Activated T-cell treated with anti-CD3 and anti-CD28 coated beads for 48 hours (primary cell): ENCODE measurements at places on chromosomes 2 and 18.

- no peak for DNase-seq
Measured at GRCh38 chr2:60466161-60466702, 87.2 kb downstream of the BCL11A start.

DNA sequence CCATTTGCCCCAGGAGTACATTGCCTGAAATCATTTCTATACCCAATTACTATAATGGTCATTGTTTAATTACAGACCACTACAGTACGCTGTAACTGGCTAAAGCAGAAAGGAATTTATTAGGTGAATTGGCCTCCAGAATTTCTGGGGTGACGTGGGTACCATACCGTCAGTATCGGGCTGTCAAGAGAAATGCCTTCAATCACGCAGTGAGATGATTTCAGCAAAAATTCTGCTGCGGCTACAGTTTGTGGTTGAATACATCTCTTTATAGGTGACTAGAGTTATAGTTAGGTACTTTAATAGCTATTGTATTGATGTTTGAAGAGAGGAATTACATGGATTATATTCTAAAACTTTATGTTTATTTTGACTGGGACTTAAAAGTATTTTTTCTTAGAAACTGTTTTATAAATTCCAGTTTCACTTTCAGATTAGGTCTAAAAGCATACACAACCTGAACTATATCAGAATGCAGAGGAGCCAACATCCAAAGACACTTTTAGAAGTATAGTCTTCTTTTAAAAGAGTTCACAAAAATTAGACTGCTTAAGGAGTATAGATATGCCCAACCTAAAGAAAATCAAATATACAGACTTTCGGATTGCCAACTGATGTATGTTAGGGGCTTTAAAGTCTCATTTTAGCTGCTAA lies 128.4 kb downstream of the TTC27 start:
- no peak for DNase-seq

- DNase-seq, result no peak
Measured at GRCh38 chr2:174787487-174788205, 23.4 kb upstream of the CHRNA1 start.

DNA sequence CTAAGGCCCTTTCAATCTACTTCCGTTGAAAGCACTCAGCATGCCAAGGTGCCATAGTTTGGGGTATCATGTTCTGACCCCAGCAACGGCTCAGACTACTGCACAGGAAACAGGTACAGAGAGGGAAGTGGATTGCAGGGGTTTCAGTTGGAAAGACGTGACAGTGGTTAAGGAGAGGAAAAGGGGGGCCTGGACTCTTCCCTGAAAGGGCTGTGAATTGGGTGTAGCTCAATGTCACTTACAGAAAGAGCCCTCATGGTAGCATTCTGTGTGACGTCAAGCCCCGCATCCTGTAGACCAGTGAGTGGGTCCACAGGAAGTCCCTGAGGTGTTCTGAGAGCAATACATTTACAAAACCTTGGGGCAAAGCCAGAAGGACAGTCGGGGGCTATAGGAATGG lies 121.5 kb upstream of the GYPC start:
- DNase-seq, result no peak

DNA sequence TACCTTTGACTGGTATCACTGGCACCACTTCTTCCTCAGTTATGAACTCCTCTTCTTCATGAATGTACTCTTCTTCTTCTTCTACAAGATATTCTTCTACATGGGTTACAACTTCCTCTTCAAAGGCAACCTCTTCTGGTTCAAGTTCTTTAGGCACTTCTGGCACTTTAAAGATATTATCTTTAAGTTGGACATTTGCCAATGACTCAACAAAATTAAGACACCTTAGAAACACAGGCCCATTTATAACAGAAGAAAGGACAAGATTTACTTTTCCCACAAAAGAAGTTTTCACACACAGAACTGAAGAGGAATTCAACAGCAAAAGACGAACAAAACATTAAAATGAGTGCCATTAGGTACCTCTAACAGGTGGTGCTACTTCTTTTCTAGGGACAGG lies 127.3 kb downstream of the TTN start:
- DNase-seq, result no peak

DNA sequence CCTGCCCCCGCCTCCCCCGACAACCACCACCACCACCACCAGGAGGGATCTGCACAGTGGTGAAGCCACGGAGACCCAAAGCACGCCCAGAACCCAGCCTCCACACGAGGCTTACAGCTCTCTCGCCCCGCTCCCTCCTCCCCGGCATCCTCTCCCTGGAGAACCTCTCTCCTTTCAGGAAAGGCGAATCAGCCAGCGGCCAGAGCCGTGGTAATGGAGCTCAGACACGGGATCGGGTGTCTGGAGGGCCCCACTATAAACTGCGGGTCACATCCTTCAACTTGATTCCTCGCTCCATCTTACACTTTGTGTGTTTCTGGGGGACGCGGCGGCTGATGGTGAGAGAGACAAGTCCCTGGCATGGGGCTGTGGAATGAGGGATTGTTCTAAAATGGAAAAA lies 271.5 kb upstream of the SIX2 start:
- DNase-seq, result no peak

- no peak for DNase-seq
Measured at GRCh38 chr18:33369711-33370449, 70.6 kb downstream of the CCDC178 start.

GRCh38 chr2:8636041-8636491 lies 45.8 kb upstream of the ID2 start:
- DNase-seq, result no peak

DNA sequence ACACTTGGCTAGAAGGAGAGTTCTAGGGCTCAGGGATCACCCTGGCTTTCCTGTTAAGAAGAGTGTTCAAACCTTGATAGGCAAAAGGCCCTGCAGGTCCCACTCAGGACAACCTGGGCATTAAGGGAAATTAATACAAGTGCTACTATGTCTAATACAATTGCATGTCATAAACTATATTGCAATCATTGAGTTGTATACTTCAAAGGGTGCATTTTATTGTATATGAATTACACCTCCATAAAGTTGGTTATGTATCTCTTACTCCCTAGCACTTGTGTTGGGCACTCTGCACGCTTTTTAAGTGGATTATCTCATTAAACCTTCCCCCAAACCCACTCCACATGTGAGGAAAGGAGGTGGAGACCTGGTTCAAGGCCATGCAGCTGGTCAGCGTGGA lies 172.1 kb upstream of the GLI2 start:
- DNase-seq, result no peak

- DNase-seq, result no peak
Measured at GRCh38 chr2:163658556-163658955, 77.3 kb downstream of the FIGN start.

GRCh38 chr2:217220228-217221013 lies 360.6 kb upstream of the TNP1 start:
- DNase-seq, result no peak

DNA sequence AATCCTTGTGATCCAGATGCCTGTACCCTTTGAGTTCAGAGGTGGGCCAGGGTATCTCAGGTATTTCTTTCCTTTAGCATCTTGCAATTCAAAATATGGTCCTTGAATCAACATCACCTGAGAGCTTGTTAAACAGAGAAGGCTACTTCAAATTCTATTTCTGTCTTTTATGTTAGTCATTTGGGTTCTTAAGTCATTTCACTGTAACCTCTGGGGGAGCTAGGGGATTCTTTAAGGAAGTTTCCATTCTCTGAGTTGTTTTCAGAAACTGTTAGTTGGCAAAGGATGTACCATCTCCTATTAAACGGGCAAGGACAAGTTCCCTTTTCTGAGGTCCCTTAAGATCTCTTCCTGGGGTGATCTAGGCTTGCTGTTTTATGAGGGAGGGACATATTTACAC lies 16.6 kb downstream of the CFLAR start:
- no peak for DNase-seq

DNA sequence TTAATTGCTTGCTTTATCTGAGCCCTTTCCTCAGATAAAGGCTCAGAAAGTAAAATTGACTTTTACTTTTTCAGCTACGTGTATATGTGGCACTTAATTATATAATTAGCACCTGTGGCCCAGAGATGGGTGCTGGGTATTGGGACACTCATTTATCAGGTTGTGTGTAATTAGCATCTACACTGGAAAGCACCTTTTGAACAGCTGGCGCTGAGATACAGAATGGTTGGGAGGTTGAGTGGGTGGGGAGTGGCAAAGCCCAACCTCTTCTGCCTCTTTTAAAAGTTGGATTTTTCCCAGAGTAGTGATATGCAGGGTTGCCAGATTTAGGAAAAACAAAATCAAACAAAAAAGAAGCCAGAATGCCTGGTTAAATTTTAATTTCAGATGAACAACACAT lies 23.9 kb downstream of the SPTBN1 start:
- DNase-seq, result no peak
